CD8-positive, alpha-beta memory T cell (primary cell): ENCODE measurements at places on chromosomes 13 and 19. TPM values are rescaled to one million over a fixed set of nuclear protein-coding genes. Genes with fewer than 3 reads are reported as not detected.
A peak's percentile ranks its signal among the peaks of the same experiment; 100 is the strongest.

GRCh38 chr19:4556597-4557127 lies 2.8 kb downstream of the SEMA6B start:
- DNase-seq: no peak

DNA sequence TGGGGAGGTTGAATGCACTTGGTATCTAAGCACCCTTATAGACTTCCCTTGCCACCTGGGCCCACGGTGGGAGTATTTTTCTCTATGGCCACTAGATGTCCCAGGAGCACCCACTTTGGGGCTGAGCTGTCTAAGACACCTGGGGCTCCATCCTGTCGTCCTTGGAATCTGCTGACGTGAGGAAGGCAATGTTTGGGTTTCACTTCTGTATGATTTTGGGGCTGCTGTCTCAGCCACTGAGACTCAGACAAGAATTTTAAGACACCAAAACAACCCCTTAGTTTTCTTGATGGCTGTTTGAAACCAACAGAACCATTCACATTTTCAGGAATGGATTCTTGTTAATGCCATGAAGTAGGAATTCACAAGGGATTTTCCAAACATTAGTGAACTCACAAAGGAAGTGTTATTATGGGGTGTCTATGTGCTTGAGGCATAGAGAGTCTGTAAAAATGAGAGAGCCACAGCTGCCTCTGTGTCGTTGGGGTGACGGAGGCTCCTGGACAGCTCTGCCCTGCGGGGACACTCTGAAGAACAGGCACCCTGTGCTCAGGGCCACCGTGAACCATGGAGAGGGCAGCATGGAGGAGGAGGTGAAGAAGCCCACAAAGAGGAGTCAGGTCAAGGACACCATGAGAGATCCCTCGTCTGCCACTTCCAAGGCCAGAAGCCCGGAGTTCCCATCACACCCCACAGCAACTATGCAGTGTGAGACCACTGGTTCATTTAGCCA lies 106.8 kb upstream of the SPATA13 start:
- DNase-seq: peak; percentile 65

DNA sequence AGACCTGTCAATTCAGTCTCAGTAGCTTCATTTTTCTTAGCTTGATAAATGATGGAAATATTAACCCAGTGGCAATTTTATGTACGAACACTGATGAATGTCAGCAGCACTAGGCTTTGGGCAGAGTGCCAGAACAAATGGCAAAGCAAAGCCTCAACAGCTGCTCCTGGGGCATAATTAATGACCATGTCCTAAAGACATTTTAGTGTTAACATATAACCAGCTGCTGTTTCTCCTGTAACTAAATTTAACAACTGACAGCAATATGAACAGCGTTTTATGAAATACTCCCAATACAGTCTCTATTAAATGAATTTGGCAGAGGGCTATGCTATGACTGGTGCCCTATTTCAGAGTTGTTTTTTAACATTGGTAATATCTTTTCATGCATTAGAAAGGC lies 47.1 kb downstream of the ZNF568 start:
- no peak for DNase-seq

Gene TMEM221
- total RNA-seq: not detected

Gene VSTM1
- not detected for total RNA-seq

Gene ZFP82
- 6.2 TPM for total RNA-seq

Gene ZNF99
- total RNA-seq: not detected

Gene RGS9BP
- total RNA-seq: 0.20 TPM
